ENCODE measurements at places on chromosomes 3 and 15. TPM values are rescaled to one million over a fixed set of nuclear protein-coding genes. Genes with fewer than 3 reads are reported as not detected.

FAM174B gene
- 4.0 TPM for total RNA-seq

MAP3K13 gene
- total RNA-seq = 14.7 TPM

SLC27A2 gene
- not detected for total RNA-seq

POMGNT2 gene
- 2.9 TPM for total RNA-seq

DLEC1 gene
- under 0.01 TPM for total RNA-seq

GOLGA6L7 gene
- total RNA-seq = not detected

ISG20 gene
- total RNA-seq = 3.2 TPM

GLDN gene
- 16.6 TPM for total RNA-seq

CADM2 gene
- total RNA-seq = not detected

CACNA2D3 gene
- 0.59 TPM for total RNA-seq
